ENCODE measurements at places on chromosomes 12 and 14.
A peak's percentile ranks its signal among the peaks of the same experiment; 100 is the strongest.

GRCh38 chr12:80230068-80230467 lies 130.7 kb downstream of the OTOGL start:
- no peaks in the 10 kb centered on the region for H3K27me3 ChIP-seq
- no peaks in the 10 kb centered on the region for H3K4me1 ChIP-seq
- no peak for DNase-seq
- no peak overlapping the region for H3K4me3 ChIP-seq
- no peaks in the 10 kb centered on the region for H3K36me3 ChIP-seq

DNA sequence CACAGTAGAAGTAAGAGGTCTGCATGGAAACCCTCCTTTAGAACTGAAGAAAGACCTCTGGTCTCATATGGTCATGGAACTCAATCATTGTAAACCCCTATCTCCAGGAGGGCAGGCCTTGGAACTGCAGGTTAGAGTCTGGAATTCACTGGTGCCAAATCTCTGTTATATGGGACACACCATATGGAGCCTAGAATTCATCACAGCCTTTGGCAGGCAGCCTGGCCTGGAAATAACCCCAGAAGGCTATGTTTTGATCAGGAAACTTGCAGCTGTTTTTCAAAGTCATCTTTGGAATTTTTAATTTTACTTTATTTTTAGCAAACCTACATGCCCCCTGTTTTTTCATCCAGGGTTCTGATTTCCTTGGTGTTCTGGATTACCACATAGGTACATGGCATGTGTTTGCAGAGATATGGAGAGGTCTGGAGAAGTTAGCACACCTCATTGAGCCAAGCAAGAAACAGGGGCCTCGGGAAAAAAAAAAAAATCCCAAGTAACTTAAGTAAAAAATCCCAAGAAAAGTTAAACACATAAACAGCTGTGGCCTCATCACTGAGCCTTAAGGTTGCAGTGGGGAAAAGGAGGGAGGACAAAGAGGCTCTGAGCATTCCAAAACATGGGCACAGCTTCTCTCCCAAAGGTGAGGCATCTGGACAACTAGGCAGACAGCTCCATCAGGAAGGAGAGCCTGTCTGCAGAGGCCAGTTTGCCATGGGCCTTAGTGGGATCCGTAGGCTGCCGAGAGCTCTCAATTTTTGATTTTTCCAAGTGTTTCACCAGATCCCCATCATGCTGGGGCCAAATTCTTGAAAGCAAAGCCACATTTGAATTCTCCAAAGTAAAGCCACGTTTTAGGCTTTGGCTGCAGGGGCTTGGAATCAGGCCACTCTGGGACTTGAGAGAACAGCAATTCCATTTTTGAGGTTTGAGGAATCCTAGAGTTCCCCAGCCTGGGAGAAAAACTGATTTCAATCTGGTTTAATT lies 339.6 kb upstream of the TBX3 start:
- no peak overlapping the region for H3K4me3 ChIP-seq
- H3K27me3 ChIP-seq, result no peaks in the 10 kb centered on the region
- H3K36me3 ChIP-seq, result no peaks in the 10 kb centered on the region
- no peaks in the 10 kb centered on the region for H3K4me1 ChIP-seq
- no peak overlapping the region for H3K27ac ChIP-seq
- no peak for DNase-seq

DNA sequence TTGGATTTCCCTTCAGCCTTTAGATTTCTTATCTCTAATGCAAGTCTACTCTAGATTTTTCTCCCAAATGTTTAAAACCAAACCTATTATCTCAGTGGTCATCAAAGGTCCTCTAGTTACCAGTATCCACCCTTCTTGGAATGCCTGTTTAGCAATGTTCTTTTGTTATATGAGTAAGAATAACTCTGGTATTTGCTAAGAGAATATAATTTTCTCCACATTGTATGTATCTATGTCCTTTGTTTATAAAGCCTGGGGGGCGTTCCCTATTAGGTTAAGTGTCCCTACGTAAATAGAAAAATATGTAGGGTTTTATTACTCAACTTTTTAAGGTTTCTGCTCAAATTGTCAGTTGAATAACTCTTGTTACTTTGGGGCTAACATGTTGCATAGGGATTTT lies 27.3 kb downstream of the PPM1A start:
- no peaks in the 10 kb centered on the region for H3K36me3 ChIP-seq
- no peak for DNase-seq
- no peaks in the 10 kb centered on the region for H3K27me3 ChIP-seq
- H3K27ac ChIP-seq, result no peak overlapping the region
- peaks cover 53% of the 10 kb centered on the region for H3K4me1 ChIP-seq

DNA sequence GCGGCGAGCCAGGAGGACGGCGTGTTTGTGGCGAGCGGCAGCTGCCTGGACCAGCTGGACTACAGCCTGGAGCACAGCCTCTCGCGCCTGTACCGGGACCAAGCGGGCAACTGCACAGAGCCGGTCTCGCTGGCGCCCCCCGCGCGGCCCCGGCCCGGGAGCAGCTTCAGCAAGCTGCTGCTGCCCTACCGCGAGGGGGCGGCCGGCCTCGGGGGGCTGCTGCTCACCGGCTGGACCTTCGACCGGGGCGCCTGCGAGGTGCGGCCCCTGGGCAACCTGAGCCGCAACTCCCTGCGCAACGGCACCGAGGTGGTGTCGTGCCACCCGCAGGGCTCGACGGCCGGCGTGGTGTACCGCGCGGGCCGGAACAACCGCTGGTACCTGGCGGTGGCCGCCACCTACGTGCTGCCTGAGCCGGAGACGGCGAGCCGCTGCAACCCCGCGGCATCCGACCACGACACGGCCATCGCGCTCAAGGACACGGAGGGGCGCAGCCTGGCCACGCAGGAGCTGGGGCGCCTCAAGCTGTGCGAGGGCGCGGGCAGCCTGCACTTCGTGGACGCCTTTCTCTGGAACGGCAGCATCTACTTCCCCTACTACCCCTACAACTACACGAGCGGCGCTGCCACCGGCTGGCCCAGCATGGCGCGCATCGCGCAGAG lies 873 bp downstream of the PLXNC1 start:
- peaks cover 32% of the 10 kb centered on the region for H3K27me3 ChIP-seq
- peak; percentile 93 for DNase-seq
- peak overlapping the region; percentile 69 for H3K4me3 ChIP-seq
- H3K36me3 ChIP-seq, result no peaks in the 10 kb centered on the region
- peaks cover 67% of the 10 kb centered on the region for H3K4me1 ChIP-seq

DNA sequence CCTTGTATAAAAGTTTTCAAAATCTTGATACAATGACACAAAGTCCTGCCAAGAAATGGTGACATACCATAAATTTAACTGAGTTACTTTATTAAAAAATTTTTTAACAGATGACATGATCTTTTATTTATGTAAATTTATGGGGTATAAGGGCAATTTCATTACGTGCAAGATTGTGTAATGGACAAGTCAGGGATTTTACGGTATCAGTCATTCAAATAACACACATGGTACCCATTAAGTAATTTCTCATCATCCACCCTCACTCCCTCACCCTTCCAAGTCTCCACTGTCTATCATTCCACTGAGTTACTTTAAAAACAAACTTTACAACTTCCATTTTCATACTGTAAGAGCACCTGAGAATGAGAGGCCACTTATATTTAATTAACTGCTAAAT lies 37.4 kb downstream of the SPTLC2 start:
- no peak overlapping the region for H3K4me3 ChIP-seq
- no peaks in the 10 kb centered on the region for H3K36me3 ChIP-seq
- H3K4me1 ChIP-seq, result peaks cover 79% of the 10 kb centered on the region
- H3K27me3 ChIP-seq, result no peaks in the 10 kb centered on the region
